Activated naive CD4-positive, alpha-beta T cell treated with anti-CD3 and anti-CD28 coated beads, Interleukin-2, amount 10 ng/mL, durations not matched to agents 7 days and 5 days (primary cell): ENCODE measurements at places on chromosomes 11 and 22.

- DNase-seq = no peak
Observed at GRCh38 chr11:80103142-80103859, 662.5 kb upstream of the TENM4 start.

DNA sequence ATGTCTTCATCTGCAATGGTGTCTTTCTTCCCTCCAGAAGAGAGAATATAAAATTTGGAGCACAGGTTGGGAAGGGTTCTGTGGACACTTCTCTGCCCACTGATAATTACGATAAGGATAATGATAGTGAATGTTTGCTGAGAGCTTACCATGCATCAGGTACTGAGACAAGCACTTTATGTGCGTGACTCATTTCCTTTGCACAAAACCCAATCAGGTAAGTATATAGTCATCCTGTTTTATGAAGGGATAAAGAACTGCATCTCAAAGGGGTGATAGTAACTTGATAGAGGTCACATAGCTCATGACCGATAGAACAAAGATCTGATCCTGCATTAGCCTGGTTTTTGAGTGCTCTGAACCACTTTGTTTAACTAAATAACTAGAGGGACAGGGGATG is 9.4 kb downstream of the DRD2 start:
- no peak for DNase-seq

DNA sequence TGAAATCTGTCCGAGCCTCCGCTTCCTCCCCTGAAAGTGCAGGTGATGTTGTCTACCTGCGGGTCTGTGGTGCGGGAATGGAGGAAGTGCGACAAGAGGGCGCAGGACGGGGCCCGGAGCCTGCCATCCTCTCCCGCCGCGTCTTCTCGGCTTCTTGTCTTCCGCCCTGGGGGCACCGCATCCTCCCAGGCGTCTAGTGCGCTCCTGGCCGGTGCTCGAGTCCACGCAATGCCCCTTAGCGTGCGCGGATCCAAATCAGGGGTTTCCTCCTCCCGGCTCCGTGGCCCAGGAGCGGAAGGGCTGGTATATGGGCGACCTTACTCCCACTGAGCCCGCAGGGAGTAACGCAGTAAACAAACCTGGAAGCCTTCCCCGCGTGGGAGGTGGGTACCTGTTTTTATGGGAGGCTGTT is 405 bp downstream of the SFI1 start:
- DNase-seq = peak; percentile 66

DNA sequence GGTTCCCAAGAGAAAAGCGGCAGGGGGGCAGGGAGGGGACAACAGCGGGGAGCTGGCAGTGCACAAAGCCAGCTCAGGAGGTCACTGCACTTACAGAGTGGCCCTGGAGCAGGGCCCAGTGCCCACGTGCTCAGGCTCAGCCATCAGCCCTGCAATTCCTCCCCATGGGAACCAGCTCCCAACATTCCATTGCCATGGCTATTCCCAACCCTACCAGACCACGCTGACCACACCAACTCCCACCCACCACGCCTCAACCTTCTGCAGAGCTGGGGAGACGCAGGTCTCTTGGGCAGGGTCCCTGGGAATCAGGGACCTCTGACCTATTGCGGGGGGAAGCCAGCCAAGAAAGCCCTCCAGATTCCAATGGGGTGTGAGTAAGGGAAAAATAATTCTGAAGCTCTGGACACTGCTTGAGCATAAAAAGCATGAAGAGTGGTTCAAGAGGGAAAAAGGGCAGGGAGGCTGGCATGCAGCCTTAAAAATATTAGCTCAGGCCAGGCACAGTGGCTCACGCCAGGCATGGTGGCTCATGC is 38.3 kb upstream of the TFIP11 start:
- no peak for DNase-seq

DNA sequence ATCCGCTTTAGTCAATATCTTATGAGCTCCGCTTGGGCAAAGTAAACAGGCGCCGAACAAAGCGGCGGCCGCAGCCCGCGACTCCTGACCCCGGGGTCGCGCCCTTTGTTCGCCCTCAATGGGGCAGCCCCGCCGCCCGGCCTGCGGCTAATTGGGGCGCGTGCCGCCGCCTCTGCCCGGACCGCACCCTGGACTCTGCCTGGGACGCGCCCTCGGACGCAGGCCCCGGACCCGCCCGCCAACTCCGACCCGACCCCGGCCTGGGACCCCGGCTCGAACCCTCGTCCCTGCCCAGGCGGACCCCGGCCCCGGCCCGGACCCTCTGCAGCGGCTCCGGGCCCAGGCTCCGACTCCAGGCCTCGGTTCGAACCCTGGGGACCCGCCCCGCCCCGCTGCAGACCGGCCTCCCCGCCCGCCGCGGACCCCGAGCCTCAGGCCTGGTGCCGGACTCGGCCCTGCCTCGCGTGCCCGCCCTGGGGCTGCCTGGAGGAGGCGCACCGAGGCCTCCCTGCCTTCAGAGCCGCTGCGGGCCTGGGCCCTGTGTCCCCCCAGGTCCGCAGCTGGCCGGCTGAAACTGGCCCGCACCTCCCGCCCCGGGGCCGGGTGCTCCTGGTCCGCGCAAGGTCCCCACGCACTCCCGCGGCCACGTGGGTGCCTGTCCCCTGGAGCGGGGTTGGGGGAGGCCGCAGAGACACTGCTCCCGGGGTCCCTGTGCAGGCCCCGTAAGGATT is 84.7 kb upstream of the WNT7B start:
- DNase-seq = no peak

GRCh38 chr11:119907122-119907851 is 178.3 kb upstream of the NECTIN1 start:
- no peak for DNase-seq

DNA sequence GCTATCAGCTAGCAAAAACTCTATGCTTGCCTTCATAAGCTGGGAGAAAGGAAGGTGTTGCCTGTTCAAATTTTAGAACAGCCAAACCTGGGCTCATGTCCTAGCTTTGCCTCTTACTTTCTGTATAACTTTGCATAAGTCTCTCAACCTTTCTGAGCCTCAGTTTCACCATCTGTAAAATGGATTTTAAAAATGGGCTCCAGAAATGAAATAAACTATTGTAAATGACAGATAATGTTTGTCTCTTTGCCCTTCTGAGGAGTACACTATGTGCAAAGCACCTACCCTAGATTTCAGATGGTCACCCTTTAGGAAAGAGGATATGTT is 68.7 kb downstream of the FAM168A start:
- no peak for DNase-seq

GRCh38 chr22:36293606-36294292 is 40.8 kb downstream of the APOL1 start:
- no peak for DNase-seq

- no peak for DNase-seq
Observed at GRCh38 chr11:34784318-34784841, 131.8 kb downstream of the APIP start.

- DNase-seq = no peak
Observed at GRCh38 chr11:63858628-63859550, 20.0 kb downstream of the MARK2 start.

DNA sequence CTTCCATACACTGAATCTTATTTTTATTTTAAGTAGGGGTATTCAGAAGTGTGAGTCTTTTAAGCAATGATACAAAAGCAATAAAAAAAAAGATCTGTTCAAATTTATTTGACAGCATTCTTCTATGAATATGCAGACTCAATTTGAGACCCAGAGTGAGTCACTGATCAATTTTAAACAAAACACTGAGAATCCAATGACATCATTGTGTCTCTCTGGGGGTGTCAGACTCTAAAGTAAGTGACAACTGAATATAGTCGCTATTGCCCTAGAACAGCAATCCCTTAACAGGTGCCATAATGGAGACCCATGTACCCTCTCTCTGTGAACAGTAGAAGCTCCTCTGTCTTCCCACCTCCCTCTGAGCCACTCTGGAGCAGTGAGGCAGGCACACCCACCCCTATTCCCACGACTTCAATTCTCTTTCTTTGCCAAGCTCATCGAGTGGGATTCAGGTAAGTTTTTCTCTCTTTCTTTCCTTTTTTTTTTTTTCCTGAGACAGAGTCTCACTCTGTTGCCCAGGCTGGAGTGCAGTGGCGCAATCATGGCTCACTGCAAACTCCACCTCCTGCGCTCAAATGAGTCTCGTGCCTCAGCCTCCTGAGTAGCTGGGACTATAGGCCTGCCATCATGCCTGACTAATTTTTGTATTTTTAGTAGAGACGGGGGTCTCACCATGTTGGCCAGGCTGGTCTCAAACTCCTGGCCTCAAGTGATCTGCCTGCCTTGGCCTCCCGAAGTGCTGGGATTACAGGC is 5.1 kb upstream of the RPS3 start:
- DNase-seq = no peak

DNA sequence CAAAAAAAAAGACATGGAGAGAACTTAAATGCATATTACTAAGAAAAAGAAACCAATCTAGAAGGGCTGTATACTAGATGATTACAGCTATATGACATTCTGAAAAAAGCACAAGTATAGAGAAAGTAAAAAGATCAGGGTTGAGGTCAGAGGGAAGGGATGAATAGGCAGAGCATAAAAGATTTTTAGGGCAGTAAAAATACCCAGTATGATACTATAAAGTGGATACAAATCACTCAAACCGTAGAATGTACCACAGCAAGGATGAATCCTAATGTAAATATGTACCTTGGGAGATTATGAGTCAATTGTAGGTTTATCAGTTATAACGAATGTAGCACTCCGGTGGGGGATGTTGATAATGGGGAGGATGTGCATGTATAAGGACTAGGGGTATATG is 29.4 kb upstream of the SMCO4 start:
- DNase-seq = no peak

DNA sequence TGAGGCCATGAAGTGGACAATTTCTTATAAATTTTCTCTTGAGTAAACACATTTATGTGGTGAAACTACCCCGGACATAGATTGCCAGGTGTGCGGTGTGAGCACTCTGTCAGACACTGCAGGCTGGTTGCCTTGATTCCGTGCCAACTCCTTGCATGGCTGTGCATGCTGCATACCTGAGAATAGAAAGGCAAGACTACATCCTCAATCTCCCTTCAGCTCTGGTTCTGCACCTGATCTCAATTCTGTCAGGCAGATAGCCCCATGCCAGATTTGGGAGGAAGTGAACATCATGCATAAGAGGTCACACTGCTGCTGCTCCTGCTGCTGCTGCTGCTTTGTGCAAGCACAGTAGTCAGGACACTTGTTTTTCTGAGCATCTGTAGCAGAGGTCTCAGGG is 42.5 kb upstream of the DEUP1 start:
- no peak for DNase-seq

DNA sequence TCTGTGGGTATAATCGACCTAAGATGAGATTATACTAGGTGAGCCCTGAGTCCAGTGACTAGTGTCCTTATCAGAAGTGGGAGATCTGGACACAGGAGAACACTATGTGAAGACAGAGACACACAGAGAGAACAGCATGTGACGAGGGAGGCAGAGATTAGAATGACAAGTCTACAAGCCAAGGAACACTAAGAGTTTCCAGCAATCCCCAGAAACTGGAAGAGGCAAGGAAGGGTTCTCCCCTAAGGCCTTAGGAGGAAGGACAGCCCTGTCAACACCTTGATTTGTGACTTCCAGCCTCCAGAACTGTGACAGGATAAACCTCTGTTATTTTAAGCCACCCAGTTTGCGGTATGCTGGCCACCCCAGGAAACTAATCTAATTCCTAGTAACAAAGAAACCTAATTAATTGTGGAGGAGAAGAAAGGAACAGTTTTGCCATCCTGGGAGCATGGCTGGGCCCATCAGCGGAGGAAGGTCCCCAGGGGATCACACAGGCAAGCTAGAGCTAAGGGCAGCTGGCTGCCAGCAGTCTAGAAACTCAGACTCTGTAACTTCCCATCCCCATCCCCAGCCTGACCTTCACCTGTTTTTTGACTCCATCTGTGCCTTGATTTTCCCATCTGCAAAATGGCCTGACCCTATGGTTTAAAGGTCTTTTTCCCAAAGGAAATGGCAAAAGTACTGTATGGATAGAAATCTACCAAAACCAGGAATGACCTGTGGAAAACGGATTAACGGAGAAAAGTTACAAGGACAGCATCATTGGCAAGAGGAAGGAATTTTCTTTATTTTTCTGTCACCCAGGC is 10.3 kb upstream of the THOC5 start:
- DNase-seq = no peak

GRCh38 chr11:28834877-28835276 is 726.7 kb downstream of the METTL15 start:
- DNase-seq = no peak

DNA sequence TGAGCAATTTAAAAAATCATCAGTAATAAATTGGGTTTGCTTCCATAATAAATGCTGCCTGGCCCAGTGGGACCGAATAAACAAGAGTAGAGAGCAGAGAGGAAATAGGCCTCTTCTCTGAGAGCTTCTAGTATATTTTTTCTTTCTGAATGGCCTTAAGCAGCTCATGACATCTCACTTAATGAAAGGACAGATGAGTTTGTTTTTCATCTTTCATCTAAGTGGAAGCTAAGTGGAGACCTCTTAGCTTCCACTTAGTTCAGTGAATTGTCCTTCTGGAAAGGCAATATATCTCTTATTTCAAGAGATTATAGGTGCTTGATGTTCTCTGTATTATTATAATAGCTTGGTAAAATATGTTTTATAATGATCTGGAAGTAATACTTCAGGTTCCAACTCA is 245.9 kb upstream of the ANO3 start:
- no peak for DNase-seq
